Fibroblast of villous mesenchyme (primary cell): ENCODE measurements at places on chromosomes 7 and 10. TPM values are rescaled to one million over a fixed set of nuclear protein-coding genes. Genes with fewer than 3 reads are reported as not detected.

GRCh38 chr7:138402749-138403148 is 57.3 kb upstream of the TRIM24 start:
- no peak for DNase-seq

DNA sequence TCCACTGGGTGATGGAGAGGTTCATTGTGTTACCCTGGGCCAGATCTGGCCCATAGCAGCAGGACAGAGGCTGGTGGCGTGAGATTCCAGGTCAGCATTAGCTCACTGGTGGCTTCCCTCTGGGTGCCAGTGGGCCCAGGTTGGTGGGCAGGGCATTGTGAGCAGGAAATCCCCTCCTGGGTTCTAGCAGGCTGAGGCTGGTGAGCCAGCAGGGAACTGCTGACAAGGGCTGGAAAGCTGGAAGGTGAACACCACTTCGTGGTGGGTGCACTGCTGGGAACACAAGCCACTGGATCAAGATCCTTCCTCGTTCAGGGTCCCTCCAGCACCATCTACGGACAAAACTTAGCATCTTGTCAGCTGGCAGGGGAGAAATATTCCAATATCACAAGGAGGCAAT is 259.2 kb upstream of the FZD1 start:
- DNase-seq: no peak

DNA sequence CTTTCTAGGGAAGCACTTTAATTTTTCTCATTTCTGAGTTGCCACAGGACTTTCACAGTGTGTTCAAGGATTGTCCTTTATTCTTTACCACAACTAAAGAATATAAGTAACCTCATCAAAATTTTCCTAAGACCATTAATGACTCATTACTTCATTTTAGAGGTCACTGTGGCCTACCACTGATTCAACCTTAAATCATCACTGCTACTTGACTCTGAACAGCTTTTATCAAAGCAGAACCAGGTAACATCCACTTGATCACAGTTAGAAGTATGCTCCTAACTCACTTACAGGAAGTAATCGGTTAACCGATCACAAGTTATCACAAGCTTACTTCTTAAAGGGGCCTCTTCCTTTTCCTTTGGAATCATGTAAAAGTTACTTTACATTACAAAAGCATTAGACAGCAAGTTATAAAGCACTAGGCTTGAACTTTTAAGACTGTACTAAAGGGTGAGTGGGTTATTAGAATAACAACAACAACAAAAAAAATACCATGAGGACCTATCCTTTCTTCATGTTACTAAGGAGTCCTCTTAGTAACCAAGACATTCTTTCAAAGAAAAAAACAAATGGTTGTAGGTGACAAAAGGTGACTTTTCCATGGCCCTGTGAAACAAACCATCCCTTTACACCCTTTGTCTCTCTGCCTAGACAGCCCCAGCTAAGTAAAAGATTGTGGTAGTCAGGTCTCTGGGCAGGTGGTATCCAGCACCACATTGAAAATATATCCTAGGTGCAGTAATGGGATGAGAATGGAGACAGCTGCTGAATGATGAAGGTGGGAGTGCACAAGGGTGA is 40.0 kb upstream of the PDK4 start:
- no peak for DNase-seq

DNA sequence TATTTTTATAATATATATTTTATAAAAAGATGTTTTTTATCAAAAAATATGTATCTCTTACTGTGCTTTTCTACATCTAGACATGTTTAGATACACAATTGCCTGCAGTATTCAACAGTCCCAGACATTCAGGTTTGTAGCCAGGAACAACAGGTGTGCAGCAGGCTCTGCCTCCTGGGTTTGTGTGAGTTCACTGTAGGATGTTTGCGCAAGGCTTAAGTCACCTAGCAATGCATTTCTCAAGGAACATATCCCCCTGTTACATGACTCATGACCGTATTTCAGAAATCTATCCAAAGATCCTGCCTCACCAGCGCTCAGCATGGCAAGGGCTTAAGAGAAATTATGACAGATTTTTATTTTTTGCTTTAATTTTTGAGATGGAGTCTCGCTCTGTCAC is 41.5 kb downstream of the PITRM1 start:
- peak; percentile 33 for DNase-seq

GRCh38 chr10:33871061-33871956 is 536.8 kb upstream of the NRP1 start:
- no peak for DNase-seq

DNA sequence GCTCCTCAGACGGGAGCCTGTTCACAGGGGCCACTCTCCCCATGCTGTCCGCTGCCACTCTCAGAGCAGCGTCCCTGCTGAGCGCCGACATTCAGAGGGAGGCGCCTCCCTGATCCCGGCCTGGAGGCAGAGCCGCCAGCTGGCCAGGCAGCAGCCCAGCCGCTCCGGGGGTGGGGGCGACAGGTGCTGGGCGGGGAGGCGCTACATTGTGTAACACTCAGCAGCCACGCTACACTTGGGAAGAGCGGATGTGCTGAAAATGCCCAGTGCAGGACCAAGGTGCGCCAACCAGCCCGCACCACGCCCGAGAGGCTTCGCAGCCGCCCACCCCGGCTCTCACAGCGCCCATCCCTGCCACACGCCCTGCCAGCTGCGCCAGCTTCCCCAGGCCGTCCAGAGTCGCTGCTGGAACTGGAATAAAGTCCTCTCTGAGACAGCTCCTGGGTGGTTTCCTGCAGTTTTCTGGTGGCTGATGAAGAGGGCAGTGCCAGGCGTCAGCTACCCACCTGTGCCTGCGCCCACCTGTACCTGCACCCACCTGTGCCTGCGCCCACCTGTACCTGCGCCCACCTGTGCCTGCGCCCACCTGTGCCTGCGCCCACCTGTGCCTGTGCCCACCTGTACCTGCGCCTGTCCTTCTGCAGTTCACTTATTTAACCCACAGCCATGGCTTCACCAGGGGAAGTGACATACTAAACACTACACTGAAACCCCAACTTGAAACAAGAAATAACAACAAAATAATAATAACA is 25.7 kb downstream of the STK32C start:
- DNase-seq: no peak

GRCh38 chr7:8084836-8085235 is 116.2 kb downstream of the GLCCI1 start:
- DNase-seq: no peak

DNA sequence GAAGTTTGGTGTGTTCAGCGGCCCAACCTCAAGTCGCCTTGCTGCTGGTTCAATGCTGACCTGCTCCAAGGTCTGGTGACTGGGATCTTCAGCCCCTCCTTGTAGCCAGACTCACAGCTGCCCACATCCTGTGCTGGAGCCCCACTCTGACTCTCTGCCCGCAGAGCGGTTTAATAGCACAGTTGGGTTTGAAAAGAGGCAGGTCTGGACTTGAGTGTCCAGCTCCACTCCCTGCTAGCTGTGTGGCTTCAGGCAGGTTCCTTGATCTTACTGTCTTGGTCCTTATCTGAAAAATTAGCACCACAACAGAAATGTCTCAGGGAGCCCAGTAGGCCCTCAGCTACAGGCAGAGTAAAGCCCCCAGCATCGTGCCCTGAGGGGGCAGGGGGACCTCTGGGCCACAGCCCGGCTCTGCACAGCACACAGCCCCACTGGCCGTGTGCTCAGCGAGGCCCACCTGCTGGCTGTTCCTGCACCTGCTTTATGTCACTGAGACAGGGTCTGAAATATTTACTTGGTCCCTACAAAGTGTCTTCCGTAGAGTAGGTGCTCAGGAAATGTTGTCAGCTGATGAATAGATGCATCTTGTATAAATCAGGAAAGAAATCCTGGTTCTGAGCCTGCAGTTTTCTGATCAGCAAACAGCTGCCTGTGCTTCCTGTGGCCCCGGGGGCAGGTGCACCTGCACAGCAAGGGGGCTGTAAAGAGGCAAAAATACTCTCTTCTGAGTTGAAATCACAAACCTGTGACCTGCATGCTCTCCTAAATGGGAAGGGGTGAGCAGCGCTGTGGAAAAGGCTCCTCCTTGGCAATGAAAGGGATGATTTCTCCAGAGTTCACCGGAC is 155.5 kb downstream of the SVIL start:
- DNase-seq: no peak

- DNase-seq: no peak
Observed at GRCh38 chr10:31272841-31273240, 46.2 kb upstream of the ZEB1 start.

DNA sequence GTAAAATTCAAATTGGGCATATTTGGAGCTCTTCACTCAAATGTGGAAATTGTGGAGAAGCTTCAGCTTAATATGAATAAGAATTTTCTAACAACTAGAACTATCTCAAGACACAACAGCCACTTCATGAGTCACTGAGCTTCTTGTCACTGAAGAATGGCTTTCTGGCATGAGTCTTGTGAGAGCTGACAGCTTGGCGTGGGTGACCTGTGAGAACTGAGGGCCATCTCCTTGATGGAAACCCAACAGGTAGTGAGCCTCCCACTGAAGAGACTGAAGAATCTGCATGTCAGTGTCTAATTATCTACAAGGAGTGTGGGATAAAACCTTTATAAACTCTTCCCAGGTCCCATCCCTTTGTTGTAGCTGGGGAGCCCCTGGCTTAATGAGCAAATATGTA is 66.0 kb downstream of the CLEC2L start:
- peak; percentile 10 for DNase-seq

DNA sequence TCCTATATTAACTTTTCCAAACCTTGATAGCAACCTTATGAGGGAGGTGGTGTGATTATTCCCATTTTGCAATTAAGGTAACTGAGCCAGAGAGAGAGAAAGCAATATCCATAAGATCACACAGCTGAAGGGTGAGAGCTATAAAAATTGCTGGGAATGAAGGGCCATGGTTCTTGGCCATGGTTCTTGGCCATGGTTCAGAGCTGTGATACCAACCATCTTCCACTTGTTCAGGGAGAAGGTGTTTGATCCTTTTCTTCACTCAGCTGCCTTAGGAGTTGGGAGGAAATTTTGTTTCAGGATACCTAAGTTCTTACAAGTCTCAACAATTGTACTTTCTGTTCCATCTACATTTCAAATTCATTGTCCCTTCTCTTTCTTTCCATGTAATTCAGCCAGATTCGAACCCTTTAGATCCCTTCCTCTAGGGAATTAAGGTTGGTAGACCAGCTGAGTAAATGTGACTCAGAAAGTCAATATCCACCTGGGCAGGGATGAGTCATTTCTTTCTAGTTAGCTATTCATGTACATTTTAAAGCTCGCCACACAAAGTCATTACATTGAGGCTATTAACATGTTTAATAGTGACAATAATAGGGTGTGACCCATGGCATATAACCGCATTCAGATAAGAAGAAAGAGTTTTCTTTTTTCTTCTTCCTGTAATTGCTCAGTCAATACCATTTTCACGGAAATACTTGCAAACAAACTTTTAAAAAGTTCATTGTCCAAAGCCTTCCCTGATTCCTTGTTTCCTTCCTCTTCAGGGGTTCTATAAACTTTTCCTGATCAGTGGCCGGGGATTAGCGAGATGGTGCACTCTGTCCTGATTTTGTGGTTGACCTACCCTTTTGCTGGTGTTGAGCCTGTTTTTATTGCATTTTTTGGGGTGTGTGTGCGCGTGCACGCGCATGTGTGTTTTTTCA is 143.4 kb downstream of the TCF7L2 start:
- DNase-seq: peak; percentile 66

- no peak for DNase-seq
Observed at GRCh38 chr10:89352802-89353201, 25.0 kb downstream of the IFIT3 start.

- DNase-seq: no peak
Observed at GRCh38 chr10:129654461-129654860, 187.4 kb downstream of the MGMT start.

The C10orf62 gene
- not detected in 2 replicates for total RNA-seq

- no peak for DNase-seq
Observed at GRCh38 chr10:12606461-12606860, 257.1 kb downstream of the CAMK1D start.

The ADCY1 gene
- total RNA-seq: under 0.01 and 0.32 TPM in 2 replicates

DNA sequence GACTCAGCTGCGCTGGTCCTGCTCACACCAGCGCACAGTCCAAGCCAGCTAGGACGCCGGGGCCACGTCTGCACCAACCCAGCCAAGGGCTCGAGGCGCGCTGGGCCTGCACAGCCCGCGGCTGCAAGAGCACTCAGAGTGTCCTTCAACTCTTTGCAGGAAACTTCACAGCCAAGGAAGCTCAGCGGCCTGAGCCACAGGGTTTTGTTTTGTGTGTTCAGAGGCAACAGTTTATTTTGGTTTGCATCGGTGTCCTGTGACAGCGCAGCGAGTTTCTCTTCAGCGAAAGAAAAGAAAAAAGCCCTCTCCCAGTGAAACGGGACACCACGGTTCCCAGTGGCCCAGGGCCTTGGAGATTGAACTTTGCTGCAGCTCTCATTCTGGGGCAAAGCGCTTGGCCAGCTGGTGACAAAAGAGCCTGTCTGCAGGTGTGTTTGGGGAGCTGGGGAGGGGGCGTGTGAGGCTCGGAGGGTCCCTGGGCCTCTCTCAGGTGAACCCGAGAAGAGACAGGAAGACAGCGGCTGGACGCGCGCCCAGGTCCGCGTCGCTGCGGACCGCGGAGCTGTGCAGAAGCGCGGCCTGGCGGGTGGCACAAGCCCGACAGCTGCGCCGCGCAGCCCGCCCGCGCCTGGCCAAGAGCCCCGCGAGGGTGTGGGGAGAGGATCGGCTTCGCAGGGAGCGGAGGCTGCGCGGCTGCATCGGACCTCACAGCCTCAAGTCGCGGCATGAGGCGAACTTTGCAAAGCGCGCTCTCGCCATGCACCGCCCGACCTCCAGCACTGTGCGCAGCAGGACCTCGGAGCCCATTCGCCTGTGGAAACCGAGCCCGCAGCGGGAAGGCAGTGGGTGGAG is 922 bp downstream of the CXCL12 start:
- peak; percentile 32 for DNase-seq

DNA sequence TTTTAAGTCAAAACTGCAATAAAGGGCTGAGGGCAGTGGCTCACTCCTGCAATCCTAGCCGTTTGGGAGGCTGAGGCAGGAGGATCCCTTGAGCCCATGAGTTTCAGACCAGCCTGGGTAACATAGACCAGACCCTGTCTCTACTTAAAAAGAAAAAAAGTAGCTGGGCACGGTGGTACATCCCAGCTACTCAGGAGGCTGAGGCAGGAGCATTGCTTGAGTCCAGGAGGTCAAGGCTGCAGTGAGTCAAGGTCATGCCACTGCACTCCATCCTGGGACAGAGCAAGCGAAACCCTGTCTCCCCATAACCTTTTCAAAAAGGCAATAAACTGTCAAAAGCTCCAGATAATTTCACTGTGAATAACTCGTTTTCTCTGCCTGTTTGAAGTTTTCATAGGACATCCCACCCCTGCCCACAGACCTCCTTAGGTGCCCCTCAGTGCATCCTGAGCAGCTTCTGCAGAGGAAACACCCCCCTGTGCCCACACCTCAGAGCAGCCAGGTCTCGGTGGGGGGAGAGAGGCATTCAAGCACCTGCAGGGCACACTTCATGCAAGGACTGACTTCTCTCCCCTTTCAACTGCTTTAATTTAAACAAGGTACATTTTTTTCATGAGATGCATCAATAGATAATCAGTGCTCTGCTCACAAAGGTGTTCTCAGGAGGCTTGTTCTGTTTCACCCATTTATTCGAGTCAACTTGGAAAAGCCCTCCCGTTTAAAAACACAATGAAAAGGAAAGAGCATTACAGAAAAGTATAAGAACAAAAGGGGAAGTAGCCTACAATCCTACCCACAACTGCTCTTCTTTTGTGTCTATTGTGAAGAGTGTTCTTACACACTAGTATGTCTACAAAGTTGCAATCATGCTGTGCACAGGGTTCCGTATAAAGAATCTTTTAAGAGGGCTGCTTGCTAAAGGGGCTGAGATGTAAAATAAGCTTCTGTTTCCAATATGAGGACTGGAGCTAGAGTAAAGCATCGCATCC is 104.9 kb downstream of the KMT2E start:
- DNase-seq: no peak

- no peak for DNase-seq
Observed at GRCh38 chr10:100745882-100746783, 751 bp downstream of the PAX2 start.
